ENCODE measurements at places on chromosomes 11 and 22. TPM values are rescaled to one million over a fixed set of nuclear protein-coding genes. Genes with fewer than 3 reads are reported as not detected.

Gene WNT11
- total RNA-seq, result not detected

Gene CNTN5
- total RNA-seq, result not detected

Gene C11orf65
- not detected for total RNA-seq

Gene LDHAL6A
- not detected for total RNA-seq

Gene IFTAP
- total RNA-seq, result 27.5 TPM

Gene CDC42EP1
- total RNA-seq, result 59.7 TPM

Gene MS4A6E
- not detected for total RNA-seq

Gene GUCY1A2
- total RNA-seq, result 1.6 TPM

Gene FOSL1
- total RNA-seq, result 80.6 TPM

Gene STK33
- total RNA-seq, result not detected

Gene TIMP3
- total RNA-seq, result 1,244 TPM

Gene TNNI2
- total RNA-seq, result not detected

Gene OR5F1
- total RNA-seq, result not detected

- DNase-seq, result no peak
Observed at GRCh38 chr22:33850724-33851123, 69.6 kb downstream of the LARGE1 start.

- no peak for DNase-seq
Observed at GRCh38 chr11:42528911-42529310, 782.9 kb upstream of the API5 start.

DNA sequence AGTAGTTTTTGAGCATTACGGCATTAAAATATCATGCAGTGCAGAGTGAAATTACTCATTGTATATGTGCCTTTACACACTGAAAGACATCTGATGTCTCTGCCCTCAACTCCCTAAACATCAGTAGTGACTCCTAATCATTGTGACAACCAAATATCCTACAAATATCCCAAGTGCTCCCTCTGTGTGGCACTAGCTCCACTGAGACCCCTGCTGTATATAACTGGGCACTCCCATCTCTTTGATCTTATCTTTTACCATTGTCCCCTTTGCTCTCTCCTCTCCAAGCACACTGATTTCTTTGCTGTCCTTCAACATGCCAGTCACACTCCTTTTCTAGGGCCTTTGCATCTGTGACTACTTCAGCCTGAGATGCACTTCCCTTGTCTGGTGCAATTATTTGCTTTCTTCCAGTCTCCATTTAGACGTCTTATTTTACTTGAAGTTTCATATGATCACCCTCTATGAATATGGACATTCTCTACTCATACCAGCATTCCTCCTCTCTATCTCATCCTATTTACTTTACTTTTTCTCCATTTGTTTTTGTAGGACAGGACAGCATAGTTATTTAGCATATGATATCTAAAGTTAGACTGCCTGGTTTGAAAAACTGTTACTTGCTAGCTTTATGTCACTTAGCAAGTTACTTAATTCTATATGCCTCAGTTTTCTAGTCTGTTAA, 2.4 kb downstream of the SLC5A12 start:
- DNase-seq, result no peak

DNA sequence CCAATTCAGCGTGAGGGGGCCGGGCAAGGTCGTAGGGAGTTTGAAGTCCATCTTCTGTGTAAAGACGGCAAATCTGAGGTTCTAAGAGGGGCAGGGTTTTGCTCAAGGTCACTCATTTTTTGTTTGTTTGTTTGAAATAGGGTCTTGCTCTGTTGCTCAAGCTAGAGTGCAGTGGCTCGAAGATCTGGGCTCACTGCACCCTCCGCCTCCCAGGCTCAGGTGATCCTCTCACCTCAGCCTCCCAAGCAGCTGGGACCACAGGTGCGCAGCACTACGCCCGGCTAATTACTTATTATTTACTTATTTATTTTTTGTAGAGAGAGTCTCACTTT, 355 bp upstream of the AP1B1 start:
- DNase-seq, result no peak

DNA sequence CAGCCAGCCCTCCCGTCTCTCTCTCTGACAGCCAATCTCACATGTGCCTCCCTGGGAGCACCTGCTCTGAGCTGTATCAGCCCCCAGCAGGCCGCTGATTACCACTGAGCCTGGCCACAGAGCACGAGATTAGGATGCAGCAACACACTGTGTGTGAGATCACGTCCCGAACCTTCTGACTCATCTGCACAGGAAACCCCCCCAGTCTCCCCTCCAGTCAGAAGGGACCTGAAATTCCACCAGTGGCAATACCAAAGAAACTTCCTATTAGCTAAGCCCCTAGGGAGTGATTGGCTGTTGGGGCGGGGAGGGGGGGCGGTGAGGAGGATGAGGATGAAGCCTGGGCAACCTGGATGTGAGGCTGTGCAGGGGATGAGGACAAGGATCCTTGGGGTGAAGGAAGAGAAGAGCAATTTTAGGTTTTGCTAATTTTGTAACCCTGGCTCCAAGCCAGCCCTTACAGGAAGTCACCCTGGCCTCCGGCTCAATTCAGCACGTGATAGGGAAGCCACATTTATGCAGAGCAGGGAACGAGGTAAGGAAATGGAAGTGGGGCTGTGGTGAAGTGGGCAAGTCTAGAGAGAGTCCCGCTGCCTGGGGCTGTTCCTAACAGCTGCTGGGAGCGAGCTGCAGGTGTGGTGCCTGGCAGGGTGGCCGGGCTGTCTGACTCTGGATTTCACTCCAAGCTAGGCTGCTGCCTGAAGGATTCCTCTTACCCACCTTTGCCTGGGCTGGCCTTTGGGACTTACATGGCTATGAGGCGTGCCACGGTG, 1.9 kb downstream of the SLC43A3 start:
- peak; percentile 83 for DNase-seq

- no peak for DNase-seq
Observed at GRCh38 chr11:102662607-102663006, 37.5 kb upstream of the MMP20 start.

GRCh38 chr11:1531449-1532013, 40.5 kb downstream of the DUSP8 start:
- DNase-seq, result peak; percentile 48

DNA sequence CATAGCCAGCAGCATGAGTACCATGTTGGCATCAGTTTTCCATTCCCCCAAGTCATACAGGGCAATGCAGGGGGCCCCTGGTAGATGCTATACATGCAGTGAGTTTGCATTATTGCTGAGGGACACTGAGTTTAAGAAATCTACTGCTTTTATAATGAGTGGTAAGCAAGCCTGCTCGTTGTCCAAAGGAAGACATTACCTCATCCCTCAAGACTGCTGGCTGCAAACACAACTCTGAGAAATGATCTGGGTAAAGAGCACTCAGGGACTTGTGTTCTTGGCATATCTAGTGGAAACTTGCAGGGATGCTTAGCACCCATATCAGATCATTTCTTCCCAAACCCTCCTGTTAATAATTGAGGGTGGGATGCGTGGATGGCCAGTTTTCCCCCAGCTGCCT, 77.9 kb downstream of the CWC15 start:
- DNase-seq, result peak; percentile 68

DNA sequence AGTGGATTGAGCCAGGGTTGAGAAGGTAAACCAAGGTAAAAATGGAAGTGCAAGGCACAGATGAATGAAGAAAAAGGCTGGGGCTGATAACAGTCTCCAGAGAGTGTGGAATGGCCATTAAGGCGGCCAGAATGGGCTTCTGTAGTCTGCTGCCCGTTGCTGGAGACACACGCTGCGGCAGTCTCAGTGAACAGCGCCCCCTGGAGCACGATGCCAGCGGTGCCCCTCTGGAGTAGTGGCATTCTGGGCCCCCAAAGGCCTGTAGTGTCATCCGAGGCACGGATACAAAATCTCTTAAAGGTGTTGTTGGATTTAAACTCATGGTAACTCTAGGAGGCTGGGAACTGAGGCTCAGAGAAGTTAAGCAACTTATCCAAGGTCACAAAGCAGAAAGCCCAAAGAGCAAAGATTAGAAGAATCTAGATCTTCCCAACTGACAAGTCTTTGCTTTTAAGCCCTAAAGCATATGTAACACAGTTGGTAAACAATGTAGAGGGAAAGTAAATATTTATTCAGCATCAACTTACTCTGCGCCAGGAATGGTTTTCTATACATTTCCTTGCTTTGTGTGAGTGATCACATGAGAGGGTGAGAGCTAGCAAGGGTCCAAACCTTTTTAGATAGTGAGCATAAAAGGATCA, 18.2 kb downstream of the KCNJ1 start:
- peak; percentile 60 for DNase-seq

- peak; percentile 67 for DNase-seq
Observed at GRCh38 chr11:70661761-70662501, 263.6 kb downstream of the CTTN start.

DNA sequence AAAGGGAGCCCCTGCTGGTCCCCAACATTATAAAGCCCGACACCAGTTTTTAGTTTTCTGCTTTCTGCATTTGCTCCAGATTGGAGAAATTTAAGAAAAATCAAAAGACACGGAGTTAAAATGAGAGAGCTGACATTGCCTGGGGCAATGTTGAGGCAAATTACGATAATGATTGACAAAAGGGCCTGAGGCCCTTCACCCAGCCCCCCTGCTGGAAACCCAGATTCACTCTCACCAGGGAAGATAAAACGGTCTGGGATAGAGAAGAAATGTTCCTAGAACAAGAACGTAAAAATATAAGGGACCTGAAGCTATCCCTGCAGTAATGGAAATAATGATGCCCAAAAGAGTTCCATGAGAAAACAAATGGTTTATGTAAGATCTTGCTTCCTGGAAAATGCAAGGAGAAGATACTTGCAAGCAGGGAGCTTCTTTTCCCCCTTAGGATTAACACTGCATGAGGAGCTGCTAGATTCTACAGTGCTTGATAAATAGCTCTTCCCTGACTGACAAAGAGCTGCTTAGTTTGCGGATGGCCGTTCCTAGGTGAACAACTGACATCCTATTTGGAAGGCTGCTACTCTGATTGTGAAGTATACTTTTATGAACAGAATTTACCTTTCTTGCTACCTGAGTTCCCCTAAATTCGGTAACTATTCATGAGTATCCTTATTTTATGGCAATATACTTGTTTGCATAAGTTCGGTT, 40.6 kb upstream of the GNAZ start:
- DNase-seq, result no peak

- no peak for DNase-seq
Observed at GRCh38 chr11:23502826-23503225, 642.6 kb upstream of the CCDC179 start.

DNA sequence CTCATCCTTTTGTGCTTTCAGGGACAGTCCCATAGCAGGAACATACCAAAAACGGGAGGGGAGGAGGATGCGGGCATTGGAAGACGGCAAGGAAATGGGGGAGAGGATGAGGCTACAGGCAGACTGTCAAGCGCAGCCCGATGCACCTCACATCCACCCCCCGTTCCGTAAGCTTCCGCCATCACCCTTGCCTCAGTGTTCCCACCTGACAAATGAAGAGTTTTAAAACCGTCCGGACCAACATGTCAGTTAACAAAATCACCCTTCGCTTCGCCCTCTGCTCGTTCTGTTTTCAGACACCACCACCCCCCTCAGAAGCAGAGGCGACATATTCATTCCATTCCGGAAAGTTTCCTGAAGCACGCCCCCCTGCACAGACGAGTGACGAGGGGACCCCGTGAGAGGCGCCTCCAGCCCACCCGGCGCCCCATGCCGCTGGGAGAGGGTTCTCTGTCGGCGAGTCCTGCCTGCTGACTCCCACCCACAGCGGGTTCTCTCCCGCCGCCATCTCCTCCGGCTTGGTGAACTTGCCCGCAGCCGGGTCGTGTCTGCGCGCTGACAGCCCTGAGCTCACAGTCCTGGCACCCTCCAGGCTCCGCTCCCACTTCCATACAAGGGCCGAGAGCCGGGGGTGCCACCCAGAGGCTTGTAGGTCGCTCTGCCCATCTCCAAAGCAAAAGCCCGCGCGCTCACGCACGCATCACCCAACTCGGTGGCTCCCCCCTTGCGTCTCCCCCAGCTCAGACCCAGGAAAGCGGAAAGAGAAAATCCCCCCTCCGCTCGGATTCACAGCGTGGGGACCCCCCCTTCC, 1.5 kb downstream of the IGSF9B start:
- peak; percentile 22 for DNase-seq

- DNase-seq, result peak; percentile 28
Observed at GRCh38 chr11:114821621-114822412, 143.5 kb downstream of the NXPE2 start.

DNA sequence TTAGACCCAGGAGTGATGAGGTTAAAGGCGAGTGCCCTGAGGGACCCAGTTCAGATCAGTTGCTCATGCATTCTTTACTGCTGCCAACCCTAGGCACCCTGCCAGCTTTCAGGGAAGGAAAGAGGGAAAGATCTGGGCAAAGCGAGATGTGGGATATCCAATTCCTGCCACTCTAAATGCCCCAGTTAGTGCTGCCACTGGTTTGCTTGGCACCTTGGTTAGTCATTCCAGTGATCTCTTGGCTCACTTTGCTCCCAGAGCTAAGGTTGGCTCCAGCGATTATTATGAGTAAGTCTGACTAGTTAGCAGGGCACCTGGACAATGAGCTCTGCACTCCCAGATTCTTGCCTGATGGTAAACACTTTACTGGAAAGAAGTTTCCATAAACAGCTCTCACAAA, 85.0 kb downstream of the INSC start:
- peak; percentile 81 for DNase-seq

GRCh38 chr11:119052163-119052814, 4.7 kb downstream of the HYOU1 start:
- no peak for DNase-seq

DNA sequence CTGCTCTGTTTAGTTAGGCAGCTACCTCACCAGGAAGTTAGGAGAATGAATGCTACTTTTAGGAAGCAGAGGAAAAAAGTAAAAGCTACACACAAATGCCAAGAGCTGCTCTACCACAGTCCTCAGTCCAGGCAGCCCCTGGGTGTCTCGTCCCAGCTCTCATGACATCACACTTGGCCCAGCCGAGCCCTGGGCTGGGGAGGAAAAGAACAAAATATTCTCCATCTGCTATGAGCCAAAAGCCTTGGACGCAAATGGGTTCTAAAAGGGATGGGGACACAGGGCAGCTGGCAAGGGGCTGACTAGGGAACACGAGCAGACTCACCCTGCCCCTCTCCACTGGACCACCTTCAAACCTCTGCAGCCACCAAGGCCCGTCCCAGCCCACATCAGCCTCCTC, 26.1 kb downstream of the TMEM184B start:
- DNase-seq, result no peak

DNA sequence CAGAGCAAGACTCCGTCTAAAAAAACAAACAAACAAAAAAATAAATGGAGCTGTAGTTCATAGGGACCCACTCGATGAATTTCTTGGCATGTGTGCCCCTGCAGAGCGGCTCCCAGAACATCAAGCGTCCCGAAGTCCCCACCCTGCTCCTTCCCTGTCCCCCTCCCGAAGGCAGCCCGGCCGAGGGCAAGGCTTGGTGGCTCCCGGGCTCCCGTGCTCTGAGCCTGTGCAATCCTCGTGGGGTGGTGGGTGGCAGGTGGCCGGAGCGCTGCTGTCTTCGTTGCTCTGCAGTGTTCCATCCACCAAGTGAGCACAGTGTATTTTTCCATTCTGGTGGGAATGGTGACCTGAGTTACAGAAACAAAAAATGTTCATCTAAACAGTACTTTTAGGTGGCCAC, 33.5 kb upstream of the GAL start:
- DNase-seq, result no peak

GRCh38 chr11:47573321-47573720, 5.4 kb downstream of the KBTBD4 start:
- DNase-seq, result no peak

GRCh38 chr11:64881476-64881875, 3.1 kb upstream of the EHD1 start:
- DNase-seq, result no peak
